ENCODE measurements at places on chromosomes 6 and 20.
A peak's percentile ranks its signal among the peaks of the same experiment; 100 is the strongest.

GRCh38 chr6:8939615-8940014 is 504.3 kb upstream of the SLC35B3 start:
- DNase-seq: no peak

- DNase-seq: no peak
These were observed 123.5 kb downstream of the GRM4 start for GRCh38 chr6:34022250-34022872.

DNA sequence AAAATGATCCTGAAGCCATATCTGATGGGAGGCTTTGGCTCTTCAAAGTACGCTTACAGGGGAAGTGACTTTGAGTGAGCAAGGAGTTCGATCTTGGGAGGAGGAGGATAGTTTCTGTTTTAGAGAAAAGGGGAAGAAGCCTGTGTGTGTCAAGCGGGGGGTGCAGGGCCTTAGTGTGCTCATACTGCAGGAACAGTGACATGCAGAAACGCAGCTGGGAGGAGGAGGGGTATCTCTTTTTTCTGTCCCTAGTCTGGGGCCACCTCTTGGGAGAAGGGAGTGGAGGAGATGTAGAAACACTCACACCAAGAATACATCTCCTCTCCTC is 19.8 kb downstream of the SIRPD start:
- no peak for DNase-seq

DNA sequence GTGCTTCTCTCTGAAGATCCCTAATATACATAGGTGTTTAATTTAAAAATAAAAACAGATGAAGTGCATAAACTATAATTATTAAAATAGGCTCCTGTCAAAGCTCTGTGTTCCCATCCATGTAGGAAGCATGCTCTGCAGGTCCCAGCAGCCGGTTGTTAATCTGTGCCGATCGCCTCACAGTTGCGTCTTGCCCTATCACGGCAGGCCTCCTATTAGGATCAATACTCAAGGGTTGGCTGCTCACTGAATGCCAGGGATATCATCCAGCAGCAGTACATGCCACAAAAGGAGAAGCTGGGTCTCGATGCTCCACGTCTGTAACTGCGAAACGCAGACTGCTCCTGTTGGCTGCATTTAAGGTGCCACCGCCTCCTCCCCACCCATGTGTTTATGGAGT is 369.8 kb downstream of the CDH4 start:
- no peak for DNase-seq

GRCh38 chr6:108807928-108808327 is 40.3 kb upstream of the ARMC2 start:
- no peak for DNase-seq

GRCh38 chr6:41967312-41968287 is 26.0 kb upstream of the CCND3 start:
- no peak for DNase-seq

GRCh38 chr20:31260326-31260932 is 3.0 kb downstream of the DEFB115 start:
- DNase-seq: no peak

- no peak for DNase-seq
These were observed 693.8 kb downstream of the KHDRBS2 start for GRCh38 chr6:61592238-61592637.

GRCh38 chr6:30884521-30885480 is 482 bp downstream of the DDR1 start:
- peak; percentile 39 for DNase-seq

DNA sequence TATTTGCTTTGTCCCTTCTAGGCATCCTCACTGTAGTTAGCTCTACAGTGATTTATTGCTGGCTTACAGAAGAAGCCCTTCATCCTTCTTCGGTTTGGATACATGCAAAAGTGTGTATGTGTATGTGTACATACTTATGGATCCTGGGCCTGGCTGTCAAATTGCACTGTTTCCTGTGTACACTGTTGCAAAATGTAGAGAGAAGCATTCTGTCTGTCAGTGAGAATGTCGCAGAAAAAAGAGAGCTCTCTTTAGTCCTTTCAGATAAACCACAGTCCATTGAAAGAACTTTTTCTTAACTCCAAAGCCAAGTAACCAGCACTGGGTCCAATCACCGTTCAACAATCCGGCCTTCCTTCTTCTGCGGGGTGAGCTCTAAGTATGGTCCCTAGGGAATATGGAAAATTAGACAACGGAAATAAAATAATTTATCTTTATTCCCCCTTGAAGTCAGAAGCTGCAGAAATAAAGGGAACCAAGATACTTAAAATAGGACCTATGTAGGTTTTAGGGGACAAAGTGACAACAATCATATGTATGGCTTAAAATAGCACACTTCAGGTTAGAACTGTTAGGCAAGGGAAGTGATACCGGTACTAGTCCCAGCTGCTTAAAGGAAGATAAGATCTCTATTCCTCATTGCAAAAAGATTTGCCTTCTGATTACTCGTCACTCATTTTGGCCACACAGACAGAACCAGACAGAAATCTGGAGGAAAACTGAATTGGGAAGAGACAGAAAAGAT is 107.0 kb downstream of the CD83 start:
- no peak for DNase-seq

- DNase-seq: no peak
These were observed 49.6 kb downstream of the DSTN start for GRCh38 chr20:17619351-17620093.

GRCh38 chr6:44065443-44066140 is 61.7 kb downstream of the MRPL14 start:
- DNase-seq: no peak

DNA sequence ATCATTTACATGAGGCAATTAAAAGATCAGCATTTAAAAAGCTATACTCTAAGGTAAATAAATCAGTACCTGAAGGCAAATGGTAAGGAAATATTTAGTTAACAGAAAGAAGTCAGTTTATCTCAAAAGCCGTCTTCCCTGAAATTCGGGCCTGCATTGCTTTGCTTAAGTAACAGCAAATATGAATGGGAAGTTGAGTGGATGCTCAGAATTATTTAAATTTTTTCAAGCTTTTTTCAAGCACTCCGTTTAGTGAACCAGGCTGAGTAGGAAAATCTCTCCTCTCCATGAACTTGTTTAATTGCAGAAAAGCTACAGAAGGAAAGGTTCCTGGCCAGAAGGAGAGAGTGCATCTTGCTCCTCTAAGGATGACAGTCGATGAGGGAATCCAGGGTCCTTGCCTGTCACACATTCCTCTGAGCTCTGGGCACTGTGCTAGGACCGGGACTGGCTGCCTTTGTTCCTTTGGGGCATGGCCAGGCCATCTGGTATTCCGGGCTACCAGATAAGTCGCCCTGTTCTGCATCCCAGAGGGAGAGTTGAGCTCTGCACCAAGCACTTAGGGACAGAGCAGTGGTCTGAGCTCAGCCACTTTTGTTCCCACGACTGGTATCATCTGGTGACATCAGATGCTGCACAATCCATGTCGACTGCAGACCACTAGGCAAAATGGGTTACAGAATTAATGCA is 77.6 kb downstream of the RIN2 start:
- DNase-seq: no peak

GRCh38 chr6:106804346-106805335 is 169.9 kb downstream of the CD24 start:
- no peak for DNase-seq

- no peak for DNase-seq
These were observed 109.4 kb upstream of the EMILIN3 start for GRCh38 chr20:41476013-41476441.

DNA sequence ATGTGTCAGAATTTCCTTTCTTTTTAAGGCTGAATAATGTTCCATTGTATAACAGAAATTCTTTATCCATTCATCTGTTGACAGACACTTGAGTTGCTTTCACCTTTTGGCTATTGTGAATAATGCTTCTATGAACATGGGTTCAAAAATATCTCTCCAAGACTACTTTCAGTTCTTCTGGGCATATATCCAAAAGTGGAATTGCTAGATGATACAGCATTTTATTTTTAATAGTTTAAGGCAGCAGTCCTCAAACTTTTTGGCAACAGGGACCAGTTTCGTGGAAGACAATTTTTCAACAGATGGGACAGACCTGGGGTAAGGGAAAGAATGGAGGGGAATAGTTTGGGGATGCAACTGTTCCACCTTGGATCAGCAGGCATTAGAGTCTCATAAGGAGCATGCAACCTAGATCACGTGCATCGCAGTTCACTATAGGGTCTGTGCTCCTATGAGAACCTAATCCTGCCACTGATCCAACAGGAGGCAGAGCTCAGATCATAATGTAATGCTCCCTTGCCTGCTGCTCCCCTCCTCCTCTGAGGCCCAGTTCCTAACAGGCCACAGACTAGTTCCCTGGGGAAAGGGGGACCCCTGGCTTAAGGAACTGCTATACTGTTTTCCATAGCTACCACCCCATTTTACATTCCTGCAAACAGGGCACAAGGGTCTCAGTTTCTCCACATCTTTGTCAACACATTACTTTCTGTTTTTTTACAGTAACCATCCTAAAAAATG is 239.9 kb upstream of the RNF217 start:
- no peak for DNase-seq

- DNase-seq: no peak
These were observed 3.1 kb downstream of the FAM210B start for GRCh38 chr20:56361900-56362299.

DNA sequence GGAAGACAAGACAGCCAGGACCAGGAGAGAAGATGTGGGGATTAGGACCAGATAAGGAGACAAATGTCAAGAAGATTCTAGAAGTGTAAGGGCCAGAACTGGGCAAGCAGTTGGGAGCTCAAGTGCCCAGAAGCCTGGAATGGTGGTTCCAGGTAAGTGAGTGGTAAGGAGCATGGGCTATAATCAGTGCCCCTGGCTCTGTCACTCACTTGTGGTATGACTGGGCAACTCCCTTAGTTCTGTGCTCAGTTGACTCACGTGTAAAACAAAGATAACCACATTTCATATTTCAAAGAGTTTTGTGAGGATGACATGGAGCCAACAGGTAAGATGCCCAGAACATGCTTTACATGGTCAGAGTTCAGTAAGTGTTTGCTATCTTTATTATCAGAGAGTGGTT is 11.2 kb downstream of the CCDC167 start:
- no peak for DNase-seq

DNA sequence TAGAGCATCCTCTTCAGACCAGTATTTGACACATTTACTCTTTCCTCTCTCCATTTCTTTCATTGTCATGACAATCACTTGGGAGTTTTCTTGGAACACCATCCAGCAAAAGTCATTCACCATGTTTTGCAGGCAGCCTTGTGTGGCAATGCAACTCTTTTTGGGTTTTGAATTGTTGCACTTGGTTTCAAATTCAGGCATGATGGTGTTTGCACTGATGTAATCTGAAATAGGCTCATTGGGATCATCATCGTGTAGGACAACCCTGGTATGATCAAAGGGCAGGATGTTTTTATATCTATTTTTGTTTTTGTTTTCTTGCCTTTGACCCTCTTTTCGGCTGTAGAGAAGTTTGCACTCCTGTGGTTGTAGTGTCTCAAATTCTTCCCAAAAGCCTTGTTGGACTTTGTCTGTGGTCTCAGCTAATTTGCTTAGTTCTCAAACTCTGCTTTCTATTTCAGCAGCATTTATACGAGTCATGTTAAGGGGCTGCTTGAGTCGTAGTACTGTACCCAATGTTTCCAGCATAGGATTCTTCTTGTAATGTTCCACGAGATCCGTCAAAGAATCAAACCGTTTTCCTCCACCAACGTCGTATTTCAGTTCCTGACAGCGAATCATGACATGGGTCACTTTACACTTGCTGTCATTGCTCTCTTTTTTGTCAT is 160.8 kb upstream of the TNFAIP3 start:
- DNase-seq: no peak

DNA sequence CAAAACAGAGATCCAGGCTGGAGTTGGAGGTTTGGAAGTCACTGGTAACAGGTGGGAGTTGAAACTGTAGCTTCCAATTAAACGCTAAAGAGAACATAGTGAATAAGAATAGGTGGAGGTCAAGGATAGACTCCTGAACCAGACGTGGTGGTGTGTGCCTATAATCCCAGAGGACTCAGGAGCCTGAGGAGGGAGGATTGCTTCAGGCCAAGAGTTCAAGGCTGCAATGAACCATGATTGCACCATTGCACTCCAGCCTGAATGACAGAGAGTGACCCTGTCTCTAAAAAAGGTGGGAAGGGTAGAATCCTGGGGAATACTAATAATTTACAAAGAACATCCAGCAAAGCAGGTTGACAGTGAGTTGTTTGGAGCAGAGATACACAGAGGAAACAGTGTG is 13.6 kb downstream of the NRSN1 start:
- DNase-seq: no peak

DNA sequence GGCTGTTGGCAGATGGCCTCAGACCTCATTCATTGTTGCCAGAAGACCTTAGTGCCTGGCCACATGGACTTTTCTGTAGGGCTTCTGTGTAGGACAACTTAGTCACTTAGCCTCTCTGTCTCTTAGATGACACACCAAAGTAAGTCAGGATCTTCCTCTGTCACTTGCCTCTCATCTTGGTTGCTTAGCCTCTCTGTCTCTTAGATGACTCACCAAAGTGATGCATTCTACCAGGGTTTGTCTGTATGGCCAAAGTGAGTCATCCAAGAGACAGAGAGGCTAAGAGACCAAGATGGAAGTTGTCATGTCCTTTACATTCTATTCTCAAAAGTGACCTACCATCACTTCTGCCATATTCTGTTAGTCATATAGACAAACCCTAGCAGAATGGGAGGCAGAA is 255.9 kb upstream of the DEFB112 start:
- no peak for DNase-seq

DNA sequence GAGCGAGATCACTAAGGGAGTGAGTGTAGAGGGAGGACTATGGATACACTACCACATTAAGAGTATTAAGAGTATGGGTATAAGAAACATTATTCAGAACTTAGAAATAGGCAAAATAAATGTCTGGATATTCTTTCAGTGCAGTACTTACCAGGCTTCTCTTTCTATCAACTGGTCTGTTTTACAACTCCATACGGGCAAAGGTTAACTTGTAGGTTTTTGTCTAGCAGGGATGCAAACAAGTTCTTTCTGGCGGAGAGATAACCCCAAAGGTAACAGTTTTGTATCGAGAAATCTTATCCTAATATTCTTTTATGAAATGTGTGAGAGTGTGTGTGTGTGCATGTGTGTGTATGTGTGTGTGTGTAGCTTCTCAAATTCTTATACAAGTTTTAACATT is 186.2 kb downstream of the ARHGAP18 start:
- no peak for DNase-seq

GRCh38 chr6:89048288-89048923 is 32.1 kb upstream of the PNRC1 start:
- DNase-seq: no peak

- DNase-seq: no peak
These were observed 215.4 kb downstream of the RFPL4B start for GRCh38 chr6:112562301-112563231.

GRCh38 chr6:53139841-53140413 is 8.7 kb downstream of the GCM1 start:
- no peak for DNase-seq

- no peak for DNase-seq
These were observed 249.7 kb upstream of the RUNX2 start for GRCh38 chr6:45078432-45078831.

- DNase-seq: no peak
These were observed 105.1 kb downstream of the SLC23A2 start for GRCh38 chr20:4896119-4896702.

- no peak for DNase-seq
These were observed 130.4 kb downstream of the PCSK2 start for GRCh38 chr20:17357238-17357637.

Data from stimulated activated CD4-positive, alpha-beta T cell treated with anti-CD3 and anti-CD28 coated beads, Interleukin-4, amount 100 ng/mL, for 4 hours (primary cell).